ENCODE measurements at places on chromosomes 13 and 19.

- DNase-seq = no peak
Observed at GRCh38 chr19:8642561-8642960, 12.1 kb downstream of the NFILZ start.

DNA sequence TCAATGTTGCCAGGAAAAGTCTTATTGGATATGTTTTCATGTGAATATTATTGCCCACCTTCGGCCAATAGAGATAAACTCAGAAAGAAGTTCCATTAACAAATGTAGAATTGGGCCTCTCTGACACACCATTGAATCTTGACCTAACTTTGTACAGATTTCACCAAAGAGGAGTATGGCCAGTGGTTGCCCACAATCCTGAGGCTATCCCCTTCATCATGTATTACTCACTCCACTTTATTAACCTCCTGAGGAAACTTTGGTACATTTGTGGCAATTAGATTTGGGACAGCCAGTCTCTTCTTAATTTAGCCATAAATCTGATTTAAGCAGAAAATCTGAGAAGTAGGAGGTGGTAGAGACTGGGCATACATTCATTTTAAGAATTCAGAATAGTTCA is 53.3 kb upstream of the POSTN start:
- DNase-seq = no peak

GRCh38 chr13:112145551-112146360 is 78.8 kb downstream of the SOX1 start:
- no peak for DNase-seq

- DNase-seq = no peak
Observed at GRCh38 chr13:111850458-111850857, 216.5 kb upstream of the SOX1 start.

GRCh38 chr19:18452386-18452785 is 14.5 kb upstream of the ISYNA1 start:
- DNase-seq = no peak

GRCh38 chr19:15897026-15897737 is 692 bp downstream of the CYP4F2 start:
- DNase-seq = no peak

Measured in CD4-positive, alpha-beta T cell treated with Interleukin-2 at 100 ng/mL for 4 hours (primary cell).